ENCODE measurements at places on chromosomes 3 and 15.

DNA sequence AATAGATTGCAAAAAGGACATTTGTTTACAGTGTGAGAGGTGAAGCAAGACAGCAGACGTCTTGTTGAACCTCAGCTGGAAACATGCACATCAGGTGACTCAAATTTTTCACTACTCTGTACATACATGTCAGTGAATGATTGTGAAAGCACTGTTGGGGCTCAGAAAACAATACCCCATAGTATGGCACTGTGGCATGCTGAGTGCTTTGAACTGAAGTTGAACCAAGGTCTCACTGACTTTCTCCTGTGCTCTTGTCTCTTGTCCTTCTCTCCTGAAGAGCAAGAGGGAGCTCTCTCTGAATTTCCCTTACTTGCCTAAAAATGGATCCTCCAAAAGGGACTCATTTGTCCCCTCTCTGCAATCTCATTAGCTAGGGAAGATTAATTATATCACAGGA lies 24.5 kb upstream of the NEDD4 start:
- DNase-seq = no peak

DNA sequence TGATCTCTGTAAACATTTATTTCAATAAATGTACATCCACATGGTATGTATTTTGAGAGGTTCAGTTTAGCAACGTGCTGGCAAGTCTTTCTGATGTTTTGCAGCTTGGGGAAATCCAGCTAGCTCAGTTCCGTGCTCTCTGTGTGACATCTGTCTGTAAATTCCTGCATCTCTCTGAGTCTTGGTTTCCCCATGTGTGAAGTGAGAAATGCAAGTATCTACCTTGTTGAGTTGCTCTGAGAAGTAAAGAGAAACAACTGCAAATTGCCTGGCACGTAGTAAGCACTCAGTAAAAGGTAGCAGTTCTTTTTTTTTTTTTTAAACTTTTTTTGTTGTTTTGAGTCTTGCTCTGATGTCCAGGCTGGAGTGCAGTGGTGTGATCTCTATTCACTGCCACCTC lies 30.2 kb upstream of the MORF4L1 start:
- no peak for DNase-seq

GRCh38 chr3:130823241-130823884 lies 70.5 kb upstream of the ATP2C1 start:
- no peak for DNase-seq

GRCh38 chr3:5022187-5022965 lies 43.1 kb downstream of the BHLHE40 start:
- DNase-seq = no peak

- DNase-seq = no peak
Observed at GRCh38 chr3:124599779-124600693, 130.2 kb upstream of the UMPS start.

- no peak for DNase-seq
Observed at GRCh38 chr3:152271501-152272236, 2.9 kb downstream of the MBNL1 start.

DNA sequence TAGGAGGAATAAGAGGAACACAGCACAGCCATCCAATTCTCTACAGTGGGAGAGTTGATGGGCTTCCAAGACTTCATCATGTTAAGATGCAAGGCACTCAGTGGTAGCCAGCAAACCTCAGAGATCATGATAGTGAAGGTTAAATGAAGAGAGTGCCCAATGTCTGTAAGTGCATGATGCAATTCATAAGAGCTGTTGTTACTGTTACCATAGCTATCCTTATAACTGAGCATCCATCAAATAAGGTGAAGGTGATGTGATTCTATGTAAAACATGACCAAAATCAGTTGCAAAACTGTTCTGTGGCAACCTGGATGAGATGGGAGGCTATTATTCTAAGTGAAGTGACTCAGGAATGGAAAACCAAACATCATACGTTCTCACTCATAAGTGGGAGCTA lies 289.7 kb downstream of the MAGI1 start:
- DNase-seq = no peak
